ENCODE measurements at places on chromosomes 11 and 22. TPM values are rescaled to one million over a fixed set of nuclear protein-coding genes. Genes with fewer than 3 reads are reported as not detected.

Gene NEAT1
- polyA plus RNA-seq: 72.3 TPM

Gene AGBL2
- 2.2 TPM for polyA plus RNA-seq

Gene FGF3
- polyA plus RNA-seq: not detected

Gene TRIM6
- polyA plus RNA-seq: 5.7 TPM

Gene ZBTB16
- polyA plus RNA-seq: not detected

Gene RABL2B
- 31.4 TPM for polyA plus RNA-seq

Gene MUC2
- not detected for polyA plus RNA-seq

Gene C11orf52
- 0.38 TPM for polyA plus RNA-seq

Gene HOATZ
- polyA plus RNA-seq: 0.24 TPM

Gene FBXO3
- polyA plus RNA-seq: 33.3 TPM

Gene MYOD1
- polyA plus RNA-seq: not detected

Gene OR10A5
- not detected for polyA plus RNA-seq

Gene CD44
- 1,799 TPM for polyA plus RNA-seq

Gene FGF4
- polyA plus RNA-seq: not detected

Gene CCDC89
- polyA plus RNA-seq: 2.7 TPM

Gene MRGPRX3
- not detected for polyA plus RNA-seq

Gene ZP1
- 0.65 TPM for polyA plus RNA-seq

Gene BTBD18
- polyA plus RNA-seq: not detected

Gene ELF5
- not detected for polyA plus RNA-seq

Gene GAL3ST3
- 0.11 TPM for polyA plus RNA-seq

Gene UCP3
- 0.53 TPM for polyA plus RNA-seq

Gene RNF214
- polyA plus RNA-seq: 15.1 TPM

Gene OR4C16
- polyA plus RNA-seq: not detected

Gene RAB38
- polyA plus RNA-seq: 7.2 TPM

Gene SOX6
- 6.3 TPM for polyA plus RNA-seq

Gene C11orf65
- polyA plus RNA-seq: 0.63 TPM

Gene RTN4RL2
- polyA plus RNA-seq: 0.45 TPM

Gene FAR1
- 71.7 TPM for polyA plus RNA-seq

Gene CRYBB2
- polyA plus RNA-seq: 1.7 TPM

Gene IGLL5
- polyA plus RNA-seq: not detected

Gene SYNGR1
- polyA plus RNA-seq: 31.7 TPM

Gene MEI1
- polyA plus RNA-seq: 0.22 TPM

Gene CTSF
- 28.1 TPM for polyA plus RNA-seq

Gene KCNK7
- polyA plus RNA-seq: not detected

Gene SMC1B
- polyA plus RNA-seq: not detected

Gene FHIP1B
- polyA plus RNA-seq: 19.8 TPM

Gene DRD2
- not detected for polyA plus RNA-seq

Gene GRAP2
- polyA plus RNA-seq: not detected

Gene CDON
- polyA plus RNA-seq: 4.0 TPM

Gene IL18
- polyA plus RNA-seq: 0.46 TPM

Gene MYO7A
- not detected for polyA plus RNA-seq

Gene C22orf23
- 0.55 TPM for polyA plus RNA-seq

Gene SLC29A2
- polyA plus RNA-seq: 0.16 TPM

Gene MTMR3
- 27.8 TPM for polyA plus RNA-seq

Gene POU2AF3
- polyA plus RNA-seq: not detected

Gene XKR3
- polyA plus RNA-seq: not detected

Gene GCAT
- 13.2 TPM for polyA plus RNA-seq

Gene TENM4
- polyA plus RNA-seq: 5.5 TPM

All from AG04450 (cell line).